ENCODE measurements at places on chromosomes 5 and 9. TPM values are rescaled to one million over a fixed set of nuclear protein-coding genes. Genes with fewer than 3 reads are reported as not detected.
A peak's percentile ranks its signal among the peaks of the same experiment; 100 is the strongest.

The DCANP1 gene
- not detected for total RNA-seq

The HAVCR1 gene
- total RNA-seq, result not detected

The PCDHGA5 gene
- total RNA-seq, result 2.9 TPM

DNA sequence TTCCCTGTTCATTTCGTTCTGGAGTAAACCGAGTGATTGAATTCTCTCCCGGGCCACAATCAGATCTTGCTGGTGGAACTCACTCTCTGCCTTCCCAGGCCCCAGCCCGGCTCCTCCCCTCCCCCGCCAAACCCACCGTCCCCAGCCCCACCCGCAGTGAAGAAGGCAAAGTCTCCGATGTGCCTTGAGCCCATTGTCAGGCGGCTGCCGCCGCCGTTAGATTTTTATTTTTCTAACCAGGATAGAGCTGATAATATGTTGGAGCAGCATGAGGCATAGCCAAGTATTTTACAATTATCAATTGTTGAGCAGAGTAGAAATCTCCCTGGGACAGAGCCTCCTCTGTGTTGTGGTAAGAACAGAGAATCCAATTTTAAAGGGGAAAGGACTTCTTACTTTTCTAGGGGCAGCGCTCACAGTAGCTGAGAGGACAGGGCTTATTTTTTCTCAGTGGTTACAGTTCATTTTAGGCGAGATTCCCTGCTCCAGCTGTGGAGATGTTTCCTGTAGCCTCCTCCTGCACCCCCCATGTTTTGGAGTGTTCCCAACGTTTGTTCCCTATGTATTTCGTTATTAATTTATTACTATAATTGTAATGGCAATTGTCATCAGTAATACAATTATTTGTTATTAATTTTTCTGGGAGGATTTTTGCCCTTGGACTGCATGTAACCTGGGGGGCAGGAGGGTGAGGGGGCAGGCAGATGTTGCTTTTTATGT is 1.3 kb downstream of the PSAT1 start:
- H3K4me1 ChIP-seq, result peaks cover 31% of the 10 kb centered on the region
- H3K27ac ChIP-seq, result peak overlapping the region; percentile 93

- H3K4me3 ChIP-seq, result no peak overlapping the region
- H3K27me3 ChIP-seq, result no peaks in the 10 kb centered on the region
- H3K27ac ChIP-seq, result no peak overlapping the region
- peak; percentile 22 for DNase-seq
- no peaks in the 10 kb centered on the region for H3K4me1 ChIP-seq
These were observed 73.9 kb downstream of the KLF9 start for GRCh38 chr9:70340572-70340971.

DNA sequence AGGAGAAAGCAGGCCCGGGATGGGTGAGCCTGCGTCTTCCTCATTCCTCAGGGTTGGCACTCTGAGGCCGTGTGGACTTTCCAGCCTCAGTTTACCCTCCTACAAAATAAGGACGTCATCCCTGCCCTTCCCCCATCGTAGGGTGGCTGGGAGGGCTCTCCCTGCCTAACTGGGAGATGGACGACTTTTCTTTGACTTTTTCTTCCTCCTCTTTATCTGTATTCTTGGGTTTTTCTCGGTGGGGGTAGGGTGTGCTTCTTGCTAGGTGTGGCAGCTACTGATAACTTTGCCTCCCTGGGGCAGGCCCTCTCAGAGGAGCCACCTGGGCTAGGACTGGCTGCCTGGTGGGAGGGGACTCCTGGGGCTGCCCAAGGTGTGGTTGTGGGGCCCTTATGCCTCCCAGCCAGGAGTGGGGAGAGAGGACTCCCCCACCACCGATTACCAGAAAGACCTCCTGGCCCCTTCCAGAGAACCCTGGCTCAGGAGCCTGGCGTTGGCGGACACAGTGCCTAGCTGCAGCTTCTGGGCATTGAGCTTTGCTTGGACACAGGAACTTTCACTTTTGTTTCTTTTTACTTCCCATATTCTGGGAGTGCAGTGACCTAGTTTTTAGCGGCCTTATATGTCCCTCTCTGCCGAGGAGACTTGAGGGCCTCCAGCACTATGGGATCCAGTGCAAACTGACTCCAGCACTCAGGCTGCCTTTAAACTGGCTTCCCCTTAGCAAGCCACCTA is 6.1 kb downstream of the GLIPR2 start:
- H3K27me3 ChIP-seq, result peaks cover 26% of the 10 kb centered on the region
- H3K27ac ChIP-seq, result no peak overlapping the region
- H3K4me3 ChIP-seq, result no peak overlapping the region
- H3K4me1 ChIP-seq, result 0 out of 2 replicates have a peak, but pooled peaks cover 4% of the 10 kb centered on the region

GRCh38 chr5:10645671-10646070 is 81.8 kb downstream of the ANKRD33B start:
- DNase-seq, result no peak
- H3K36me3 ChIP-seq, result no peaks in the 10 kb centered on the region
- no peak overlapping the region for H3K27ac ChIP-seq
- no peaks in the 10 kb centered on the region for H3K27me3 ChIP-seq

The FCN2 gene
- not detected for total RNA-seq

The CDH6 gene
- 0.23 TPM for total RNA-seq

- DNase-seq, result no peak
- no peak overlapping the region for H3K27ac ChIP-seq
- H3K36me3 ChIP-seq, result no peaks in the 10 kb centered on the region
- H3K4me3 ChIP-seq, result no peak overlapping the region
- H3K4me1 ChIP-seq, result 0 out of 2 replicates have a peak, but pooled peaks cover 4% of the 10 kb centered on the region
These were observed 17.7 kb upstream of the FTMT start for GRCh38 chr5:121834021-121834420.

DNA sequence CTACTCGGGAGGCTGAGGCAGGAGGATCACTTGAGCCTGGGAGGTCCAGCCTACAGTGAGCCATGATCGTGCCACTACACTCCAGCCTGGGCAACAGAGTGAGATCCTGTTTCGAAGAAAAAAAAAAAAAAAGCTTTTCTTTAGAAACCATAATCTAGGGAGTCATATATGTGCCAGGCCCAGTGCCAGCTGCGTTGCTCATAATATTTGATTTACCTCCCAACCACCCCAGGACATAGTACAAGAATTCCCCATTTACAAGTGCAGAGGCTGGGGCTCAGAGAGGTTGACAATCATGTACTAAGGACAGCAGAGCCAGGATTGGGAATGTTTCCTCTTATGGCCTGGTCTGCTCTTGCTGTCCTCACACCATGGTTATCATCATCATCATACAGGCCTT is 25.1 kb upstream of the TRIM14 start:
- H3K4me1 ChIP-seq, result no peaks in the 10 kb centered on the region
- H3K27me3 ChIP-seq, result no peaks in the 10 kb centered on the region
- no peak for DNase-seq
- no peak overlapping the region for H3K27ac ChIP-seq
